NCI-H510A (cell line): ENCODE measurements at places on chromosomes 4 and X.

DNA sequence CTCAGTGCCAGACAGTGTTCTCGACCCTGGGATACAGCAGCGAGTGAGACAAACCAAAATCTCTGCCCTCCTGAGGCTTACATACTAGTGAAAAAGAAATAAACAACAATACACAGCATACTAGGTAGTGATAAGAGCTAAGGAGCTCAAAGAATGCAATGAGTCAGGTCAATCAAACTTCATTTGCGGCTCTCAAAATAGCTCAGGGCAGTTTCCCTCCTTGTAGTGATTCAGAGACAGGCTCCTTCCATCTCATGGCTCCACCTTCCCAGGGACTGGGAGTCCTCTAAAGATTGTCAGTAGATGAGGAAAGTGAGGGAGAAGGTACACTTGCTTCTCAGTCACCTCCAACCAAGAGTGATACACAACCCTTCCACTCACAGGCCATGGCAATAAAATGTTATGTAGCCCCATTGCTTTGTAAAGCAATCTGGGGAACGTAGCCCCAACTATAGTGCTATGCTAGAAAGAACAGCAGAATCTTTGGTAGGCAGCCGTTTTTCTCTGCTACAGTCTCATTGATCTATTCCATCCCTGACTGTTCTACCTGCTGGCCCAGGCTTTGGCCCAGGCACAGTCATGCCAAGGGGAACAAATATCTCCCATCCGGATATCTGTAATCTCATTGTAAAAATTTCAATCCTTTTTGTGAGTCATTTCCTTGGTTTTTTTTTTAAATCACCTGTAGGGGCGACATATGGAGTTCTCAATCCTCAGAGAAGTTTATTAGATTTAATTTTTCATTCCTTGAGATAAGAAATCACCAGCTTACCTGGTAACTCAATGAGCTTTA, 183.1 kb upstream of the S100G start:
- no peak for DNase-seq

DNA sequence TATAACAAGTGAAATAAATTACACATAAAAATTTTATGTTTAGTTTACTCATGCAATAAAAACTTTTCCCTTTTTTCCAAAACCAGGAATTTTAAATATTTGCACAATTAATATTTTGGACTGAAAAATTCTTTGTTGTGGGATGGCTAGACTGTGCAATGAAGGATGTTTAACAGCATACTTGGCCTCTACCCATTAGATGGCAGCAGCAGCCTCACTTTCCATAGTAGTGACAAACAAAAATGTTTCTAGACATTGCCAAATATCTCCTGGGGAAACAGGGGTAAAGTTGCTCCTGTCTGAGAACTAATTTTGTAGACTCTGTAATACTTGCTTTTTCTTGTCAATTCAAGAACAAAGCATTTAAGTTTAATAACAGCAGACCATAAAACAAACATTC, 49.8 kb downstream of the SCLT1 start:
- DNase-seq = no peak

DNA sequence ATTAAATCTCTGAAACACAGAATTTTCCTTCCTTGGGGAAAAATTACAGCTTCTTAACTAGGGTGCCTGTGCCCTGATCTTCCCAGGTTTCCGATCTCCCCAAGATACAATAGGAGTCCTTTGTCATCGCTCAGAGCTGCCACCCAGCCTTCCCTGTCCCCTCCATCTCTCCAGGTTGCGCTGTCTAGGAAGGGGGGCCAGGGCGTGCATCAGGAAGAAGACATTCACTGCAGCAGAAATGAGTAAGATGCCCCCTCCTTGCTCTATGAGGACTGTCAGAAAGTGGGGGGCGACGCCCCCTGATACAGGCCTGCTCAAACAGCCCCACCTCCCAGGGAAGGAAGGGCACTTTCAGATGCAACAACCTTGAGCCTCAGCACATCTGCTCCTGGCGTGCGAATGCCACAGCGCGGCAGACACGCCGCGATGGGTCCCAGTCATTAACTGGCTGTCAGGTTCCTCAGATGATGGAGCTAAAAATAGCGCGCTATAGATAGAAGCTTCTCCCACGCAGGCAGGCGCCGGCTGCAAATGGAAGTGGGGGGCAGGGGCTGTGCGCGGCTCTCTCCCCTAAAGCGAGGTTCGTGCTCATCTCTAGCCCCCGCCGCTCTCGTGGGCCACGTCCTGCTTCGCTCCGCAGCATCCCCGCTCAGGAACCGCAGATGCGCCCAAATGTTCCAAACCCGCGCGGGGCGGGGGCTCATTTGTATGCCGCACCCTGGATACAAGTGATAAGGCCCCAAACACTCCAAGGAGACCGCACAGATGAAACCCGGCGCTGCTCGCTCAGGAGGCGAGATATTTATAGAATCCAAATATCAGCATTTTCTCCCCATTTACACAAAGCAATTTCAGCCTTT, 57.6 kb upstream of the LGI2 start:
- DNase-seq = no peak

DNA sequence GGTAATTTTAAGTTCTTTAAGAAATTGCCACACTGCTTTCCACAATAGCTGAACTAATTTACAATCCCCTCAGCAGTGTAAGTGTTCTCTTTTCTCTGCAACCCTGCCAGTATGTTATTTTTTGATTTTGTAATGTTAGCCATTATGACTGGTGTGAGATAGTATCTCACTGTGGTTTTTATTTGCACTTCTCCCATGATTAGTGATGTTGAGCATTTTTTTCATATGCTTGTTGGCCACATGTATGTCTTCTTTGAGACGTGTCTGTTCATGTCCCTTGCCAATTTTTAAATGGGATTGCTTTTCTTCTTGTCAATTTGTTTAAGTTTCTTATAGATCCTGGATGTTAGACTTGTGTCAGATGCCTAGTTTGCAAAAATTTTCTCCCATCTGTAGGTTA, 86.1 kb downstream of the BMP3 start:
- DNase-seq = no peak

- no peak for DNase-seq
These were observed 47.1 kb upstream of the KLHL34 start for GRCh38 chrX:21705225-21705624.

DNA sequence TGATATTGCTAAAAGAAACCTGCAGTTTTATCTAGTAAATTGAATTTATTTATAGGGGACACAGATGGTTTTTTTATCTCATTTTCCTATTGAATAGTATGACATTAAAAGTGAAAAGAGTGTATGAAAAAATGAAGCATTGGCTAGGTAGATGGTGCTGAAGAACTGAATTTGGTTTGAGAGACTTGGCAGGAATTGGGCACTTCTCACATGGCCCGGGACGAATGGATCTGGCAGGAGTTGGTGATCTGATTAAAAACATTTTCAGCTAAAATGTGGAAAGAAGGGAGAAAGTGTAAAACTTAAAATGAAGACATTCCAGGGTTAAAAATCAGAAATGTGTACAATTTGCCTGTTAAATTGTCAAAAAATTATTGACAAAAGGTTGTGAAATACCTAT, 1088.5 kb upstream of the PABPC4L start:
- DNase-seq = no peak

GRCh38 chr4:182895791-182896292, 21.3 kb downstream of the DCTD start:
- no peak for DNase-seq

- no peak for DNase-seq
These were observed 3.6 kb downstream of the LINC00632 start for GRCh38 chrX:140713174-140713539.

DNA sequence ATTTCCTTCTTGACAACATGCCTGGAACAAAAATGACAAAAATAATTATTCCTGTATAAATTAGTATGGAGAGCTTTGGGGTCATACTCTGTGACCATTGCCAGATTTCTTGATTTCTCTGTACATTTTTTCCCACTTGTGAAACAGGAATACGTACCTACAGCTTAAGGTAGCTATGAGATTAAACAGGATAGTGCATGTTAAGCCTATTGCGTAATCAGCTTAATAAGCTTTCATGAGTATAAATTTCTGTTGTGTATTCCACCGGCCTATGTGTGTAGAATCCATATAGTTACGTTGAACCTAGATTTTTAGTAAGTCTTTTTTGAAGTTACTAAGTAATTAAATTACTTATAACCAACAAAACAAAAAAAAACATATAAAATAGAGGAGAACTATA, 334.9 kb downstream of the DCTD start:
- DNase-seq = no peak

- DNase-seq = no peak
These were observed 9.5 kb upstream of the BMP2K start for GRCh38 chr4:78766650-78767049.
